Smooth muscle cell of the brain vasculature (primary cell): ENCODE measurements at places on chromosomes 2 and 18.

DNA sequence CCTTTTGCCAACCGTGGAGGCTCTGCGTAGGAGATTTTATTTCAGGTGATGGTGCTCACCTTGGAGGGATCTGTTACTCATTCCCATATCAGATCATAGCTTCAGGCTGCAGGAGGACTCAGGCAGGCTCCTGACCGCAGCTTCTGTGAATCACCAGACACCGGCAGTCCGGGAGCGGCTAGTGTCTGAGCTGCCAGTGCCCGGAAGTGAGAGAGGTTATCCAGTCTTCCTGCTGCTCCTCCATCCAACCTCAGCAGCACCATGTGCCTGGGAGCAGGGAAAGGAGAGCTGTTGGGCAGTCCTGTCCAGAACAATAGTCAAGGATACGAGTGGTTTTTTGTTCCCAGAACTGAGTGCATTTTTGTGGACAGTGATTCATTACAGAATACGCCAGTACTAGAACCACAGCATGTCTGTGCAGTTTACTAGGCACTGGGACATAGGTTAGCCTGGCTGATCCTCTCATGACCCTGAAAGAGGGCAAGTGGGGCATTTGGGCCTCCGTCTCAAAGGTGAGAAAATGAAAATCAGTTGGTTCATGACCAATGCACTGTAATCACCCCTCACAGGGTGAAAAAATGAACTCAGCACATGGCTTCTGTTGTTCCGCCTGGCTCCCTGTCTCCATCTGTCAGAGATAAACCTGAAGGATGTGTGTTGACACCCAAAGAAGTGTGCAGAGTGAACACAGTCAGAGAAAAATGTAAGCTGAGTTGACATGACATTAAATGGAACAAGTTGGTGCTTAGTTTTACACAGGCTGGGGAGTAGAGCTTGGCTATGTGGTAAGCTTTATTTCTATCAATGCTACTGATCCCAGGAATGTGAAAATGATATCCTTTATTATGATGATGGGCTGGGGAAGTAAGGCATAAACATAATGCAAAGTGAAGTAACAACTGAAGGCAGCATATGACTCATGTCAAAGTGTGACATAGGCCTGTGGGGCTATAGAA lies 12.2 kb downstream of the FHOD3 start:
- peak; percentile 57 for DNase-seq

- peak; percentile 90 for DNase-seq
These were observed 48.2 kb upstream of the MAP3K20 start for GRCh38 chr2:173027181-173028128.

DNA sequence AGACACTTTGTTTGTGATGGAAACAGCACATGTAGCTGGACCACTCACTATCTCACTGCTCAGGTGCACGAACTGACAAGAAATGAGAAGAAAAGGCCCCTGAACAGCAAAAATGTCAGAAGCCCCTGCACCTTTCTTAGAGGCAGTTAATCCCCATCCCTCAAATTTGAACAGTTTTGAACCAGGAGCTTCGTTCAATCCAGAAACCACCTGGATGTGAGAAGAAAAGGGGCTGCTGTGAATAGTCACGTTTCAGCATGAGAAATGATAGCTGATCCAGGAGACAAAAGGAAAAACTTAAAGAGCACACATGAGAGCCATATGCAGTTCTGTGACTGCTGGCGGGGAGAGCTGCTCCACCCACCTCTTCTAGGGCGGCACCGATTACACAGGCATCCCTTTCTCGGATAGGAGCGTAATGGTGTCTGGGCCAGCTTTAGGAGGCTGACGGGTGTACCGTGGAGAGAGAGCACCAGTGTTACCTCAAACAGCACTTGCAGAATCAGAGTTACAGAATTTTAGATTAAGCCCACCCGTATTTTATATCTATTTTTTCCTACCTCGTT lies 117.0 kb upstream of the EML6 start:
- DNase-seq: no peak

- DNase-seq: no peak
These were observed 230.9 kb upstream of the FSIP2 start for GRCh38 chr2:185507719-185508118.

- DNase-seq: no peak
These were observed 11.5 kb downstream of the SLC9A4 start for GRCh38 chr2:102484310-102485061.

- DNase-seq: no peak
These were observed 200.8 kb downstream of the SLC8A1 start for GRCh38 chr2:40251137-40251536.

DNA sequence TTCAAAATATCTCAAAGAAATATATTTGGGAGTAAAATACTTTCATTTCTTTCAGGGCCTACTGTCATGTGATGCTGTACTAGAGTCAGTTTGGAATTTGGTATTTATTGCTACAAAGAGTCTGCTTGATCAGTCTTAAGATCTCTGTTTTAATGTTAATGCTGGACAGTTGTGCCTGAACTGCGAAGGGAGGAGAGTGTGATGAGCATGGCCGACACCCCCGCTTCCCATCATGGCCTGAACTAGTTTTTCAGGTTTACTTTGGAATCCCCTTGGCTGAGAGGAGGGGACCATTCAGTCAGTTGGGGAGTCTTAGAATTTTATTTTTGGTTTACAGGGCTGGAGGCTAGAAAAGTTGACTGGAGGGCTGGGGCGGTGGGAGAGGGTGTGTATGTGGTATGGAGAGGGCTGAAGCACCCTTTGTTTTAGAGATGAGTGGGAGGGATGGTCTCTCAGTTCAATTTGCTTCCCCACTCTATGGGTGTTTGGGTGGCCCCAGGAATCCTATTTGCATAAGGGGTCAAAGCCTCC lies 20.9 kb upstream of the TEX44 start:
- DNase-seq: no peak

DNA sequence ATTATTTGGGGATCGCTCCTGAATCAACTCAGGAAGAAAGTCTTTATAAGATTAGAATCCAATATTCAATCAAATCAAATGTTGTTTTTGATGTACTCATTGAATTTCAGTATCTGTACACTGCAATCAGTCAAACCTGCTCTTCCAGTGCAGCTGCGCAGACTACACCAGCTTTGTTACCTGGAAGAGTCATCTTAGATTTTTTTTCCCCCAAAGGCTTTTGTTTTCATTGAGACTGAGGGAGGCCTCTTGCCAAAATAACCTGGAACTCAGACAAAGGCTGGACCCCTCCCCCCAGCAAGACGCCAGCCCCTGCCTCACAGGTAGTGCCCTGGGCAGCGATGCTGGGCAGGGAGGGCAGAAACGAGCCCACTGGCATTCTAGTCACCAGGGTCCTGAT lies 74.8 kb downstream of the ARHGEF4 start:
- DNase-seq: no peak

GRCh38 chr2:71892896-71893295 lies 254.8 kb downstream of the CYP26B1 start:
- DNase-seq: no peak

DNA sequence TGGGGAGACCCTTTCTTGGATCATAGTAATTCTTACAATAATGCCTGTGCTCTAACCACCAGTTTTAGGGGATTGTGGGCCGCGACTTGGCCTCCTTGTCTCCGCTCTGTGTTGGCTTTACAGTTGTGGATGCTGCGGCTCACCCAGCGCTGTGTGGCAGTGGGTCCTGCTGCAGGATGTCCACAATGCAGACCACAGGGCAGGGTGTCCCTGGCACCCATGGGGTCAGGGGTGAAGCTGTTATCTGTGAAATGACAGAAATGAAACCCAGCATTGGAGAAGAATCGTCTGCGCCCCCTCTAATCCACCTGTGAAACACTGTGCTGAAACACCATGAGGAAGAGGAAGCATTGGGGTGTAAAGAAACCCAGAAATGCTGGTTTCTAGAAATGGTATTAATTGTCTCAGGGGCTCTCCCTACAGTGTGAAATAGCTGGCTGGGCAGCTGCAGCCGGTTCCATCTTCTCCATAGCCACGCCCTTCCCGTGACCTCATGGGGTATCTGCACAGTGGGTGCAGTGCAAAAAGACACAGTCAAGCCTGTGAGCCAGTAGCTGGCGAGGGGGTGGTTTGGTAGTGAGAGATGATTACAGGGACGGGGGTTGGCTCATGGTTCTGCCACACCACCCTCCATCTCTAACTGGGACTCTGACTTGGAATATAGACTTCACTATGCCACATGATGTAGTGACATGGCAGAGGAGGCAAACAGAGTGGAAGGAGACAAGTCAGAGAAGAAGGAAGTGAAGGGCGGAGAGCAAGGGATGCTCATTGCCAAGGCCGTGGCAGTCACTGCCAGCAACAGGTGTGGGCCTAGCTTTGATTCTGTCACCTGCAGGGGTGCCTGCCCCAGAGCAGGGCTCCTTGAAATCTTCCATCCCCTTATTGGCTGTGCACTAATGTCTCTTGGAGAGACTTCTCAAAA lies 16.2 kb downstream of the INPP4A start:
- DNase-seq: no peak

- no peak for DNase-seq
These were observed 157.3 kb upstream of the CREB1 start for GRCh38 chr2:207372483-207372882.

DNA sequence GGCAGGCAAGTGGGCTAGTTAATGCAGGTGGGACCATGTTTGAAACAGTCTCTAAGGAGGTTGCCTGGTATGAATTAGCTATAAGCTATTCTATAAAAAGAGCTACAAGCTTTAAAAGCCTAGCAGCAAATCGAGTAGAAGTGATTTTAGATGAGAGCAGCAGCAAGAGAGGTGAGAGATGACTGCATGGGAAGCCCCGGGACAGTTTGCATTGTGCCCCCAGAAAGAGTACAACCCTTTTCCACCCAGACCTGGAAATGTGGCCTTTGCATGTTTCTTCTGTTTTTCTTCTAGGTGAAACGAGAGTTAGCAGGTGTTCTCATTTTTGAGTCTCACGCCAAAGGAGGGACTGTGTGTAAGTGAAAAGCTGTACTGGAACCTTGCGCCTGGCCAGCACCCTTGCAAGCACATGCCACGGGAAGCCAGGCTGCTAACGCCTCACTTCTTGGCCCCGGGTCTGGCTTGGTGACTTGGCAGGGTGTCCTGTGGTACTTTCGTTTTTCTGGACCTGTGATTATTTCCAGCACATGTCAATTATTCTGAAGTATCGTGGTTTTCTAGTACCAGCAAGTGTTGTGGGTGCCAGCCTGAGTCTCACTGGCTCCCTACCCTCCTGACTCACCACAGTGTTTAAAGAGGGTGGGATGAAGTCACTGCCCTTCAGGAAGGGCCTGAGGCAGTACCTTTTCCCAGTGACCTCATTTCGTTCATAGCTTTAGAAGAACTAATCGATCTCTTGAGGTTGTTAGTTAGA lies 90.3 kb upstream of the MAP3K20 start:
- no peak for DNase-seq

DNA sequence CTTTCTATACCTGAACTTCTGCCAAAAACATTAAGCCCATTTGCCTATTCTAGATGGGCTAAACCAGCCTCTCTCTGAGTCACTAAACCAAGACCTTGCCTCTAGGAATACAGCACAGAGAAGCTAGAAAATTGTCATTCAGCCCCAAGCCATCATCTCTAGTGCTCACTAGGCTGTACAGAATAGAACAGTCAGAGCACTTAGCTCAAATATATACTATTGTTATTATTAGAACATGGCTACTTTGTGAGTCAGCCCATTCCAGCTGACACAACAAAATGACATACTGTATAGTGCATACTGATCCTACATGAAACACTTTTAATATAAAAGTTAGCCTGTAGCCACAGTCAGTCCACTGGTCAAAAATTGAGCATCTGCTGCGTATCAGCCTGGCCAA lies 418.8 kb downstream of the NRXN1 start:
- peak; percentile 1 for DNase-seq

- no peak for DNase-seq
These were observed 261.6 kb upstream of the RASGRP3 start for GRCh38 chr2:33214857-33215256.

GRCh38 chr2:86037795-86038192 lies 67.9 kb downstream of the POLR1A start:
- no peak for DNase-seq

GRCh38 chr2:186629250-186629996 lies 39.6 kb downstream of the ITGAV start:
- DNase-seq: no peak

GRCh38 chr2:179580378-179581146 lies 280.9 kb downstream of the ZNF385B start:
- no peak for DNase-seq

GRCh38 chr2:85635636-85636035 lies 19.6 kb downstream of the USP39 start:
- DNase-seq: no peak
